Left lung (tissue), 14 donors: ENCODE measurements at places on chromosomes 11 and 22.

DNA sequence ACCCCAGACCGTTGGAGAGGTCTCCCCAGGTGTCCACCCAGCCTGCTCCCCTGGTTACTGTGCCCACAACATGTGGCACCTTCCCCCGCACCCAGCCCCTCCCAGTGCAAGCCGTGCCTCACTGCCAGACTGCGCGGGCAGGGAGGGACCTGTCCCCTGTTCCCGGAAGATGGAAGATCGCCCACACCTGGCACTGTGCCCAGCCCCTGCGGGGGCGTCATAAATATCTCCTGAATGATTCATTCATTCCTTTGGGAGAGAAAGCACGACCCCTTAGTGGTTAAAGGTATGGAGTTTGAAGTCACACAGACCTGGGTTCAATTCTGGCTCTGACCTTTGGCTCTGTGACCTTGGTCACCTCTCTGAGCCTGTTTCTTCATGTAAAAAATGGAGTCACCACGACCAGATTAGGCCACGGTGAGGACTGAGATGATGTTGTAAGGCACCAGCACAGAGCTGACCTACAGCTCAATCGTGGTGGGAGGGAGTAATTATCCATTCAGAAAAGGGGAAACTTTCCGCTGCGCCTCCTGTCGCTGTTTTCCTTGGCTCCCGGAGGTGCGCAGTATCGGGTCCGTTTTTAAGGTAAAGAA, 497 bp upstream of the SYT12 start:
- no peak for DNase-seq

- no peak for DNase-seq
Measured at GRCh38 chr11:16935518-16936302, 78.5 kb downstream of the PLEKHA7 start.

DNA sequence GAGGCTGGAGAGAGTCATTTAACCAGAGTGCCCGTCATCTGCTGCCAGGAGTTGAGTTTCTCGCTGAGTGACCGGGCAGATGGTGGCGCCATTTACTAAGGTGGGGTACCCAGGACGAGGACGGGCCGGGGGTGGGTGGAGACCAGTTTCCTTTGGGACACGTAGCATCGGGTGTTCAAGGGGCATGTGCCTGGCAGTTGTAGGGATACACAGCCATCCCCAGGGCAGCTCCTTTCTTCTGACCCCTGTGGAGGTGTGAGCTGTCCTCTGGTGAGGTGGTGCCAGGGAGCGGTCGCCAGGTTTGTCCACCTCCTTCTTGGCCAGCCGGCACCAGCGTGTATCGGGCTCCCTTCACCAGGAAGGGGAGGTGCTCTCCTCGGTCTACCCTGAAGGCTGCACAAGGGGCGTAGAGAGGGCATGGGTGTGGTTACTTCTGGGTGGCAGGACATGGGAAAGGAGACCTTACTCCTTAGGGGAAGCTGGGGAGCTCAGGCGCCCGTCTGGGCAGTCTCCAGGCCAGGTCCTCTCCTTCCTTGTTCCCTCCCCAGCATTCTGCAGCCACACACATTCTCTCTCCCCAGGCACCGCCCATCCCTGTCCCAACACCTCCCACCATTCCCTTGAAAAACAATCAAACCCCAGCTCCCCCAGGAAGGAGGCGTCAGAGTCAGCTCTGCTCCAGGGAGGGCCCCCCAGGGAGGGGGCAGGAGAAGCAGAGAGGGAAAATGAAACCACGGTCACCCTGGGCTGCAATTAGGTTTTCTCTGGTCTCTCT, 10.3 kb upstream of the MB start:
- DNase-seq: peak; percentile 86

- no peak for DNase-seq
Measured at GRCh38 chr11:27293515-27294417, 69.2 kb downstream of the CCDC34 start.

DNA sequence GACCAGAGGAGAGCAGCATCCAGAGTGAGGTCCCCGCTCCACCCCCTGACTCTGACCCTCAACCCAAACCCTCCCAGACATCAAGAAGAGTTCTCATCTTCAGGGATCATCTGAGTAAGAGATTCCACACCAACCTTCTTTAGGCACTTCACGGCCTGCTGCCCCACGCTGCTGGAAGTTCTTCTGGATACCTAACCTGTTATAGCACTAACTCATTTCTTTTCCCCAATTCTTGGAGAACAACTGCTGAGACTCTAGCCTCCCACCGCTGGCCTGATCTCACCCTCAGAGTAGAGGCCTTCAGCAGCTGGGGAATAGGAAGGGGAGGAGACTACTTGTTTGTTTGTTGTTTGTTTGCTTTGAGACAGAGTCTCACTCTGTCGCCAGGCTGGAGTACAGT, 7.3 kb downstream of the TMPRSS13 start:
- DNase-seq: no peak

DNA sequence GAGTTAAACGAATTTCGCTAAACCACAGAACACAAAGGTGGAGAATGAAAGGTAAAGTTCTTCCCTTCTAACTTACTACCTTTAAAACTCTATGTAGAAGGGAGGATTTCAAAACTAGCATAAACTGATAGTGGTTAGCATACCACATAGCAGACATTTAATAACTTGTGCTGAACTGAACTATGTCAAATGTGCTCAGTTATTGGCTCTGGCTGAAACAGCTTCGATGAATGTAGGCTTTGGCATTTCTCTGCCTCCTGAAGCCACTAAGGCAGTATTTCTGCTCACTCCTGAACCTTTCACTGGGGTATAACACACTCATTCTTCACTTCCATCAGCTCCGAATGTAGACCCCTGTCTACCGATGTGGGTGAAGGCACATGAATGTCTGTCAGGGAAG, 1188.1 kb downstream of the LRRC4C start:
- no peak for DNase-seq
